ENCODE measurements at places on chromosomes 11 and 22.

GRCh38 chr22:48864748-48865147, 962.9 kb downstream of the BRD1 start:
- DNase-seq = no peak

GRCh38 chr11:17543574-17544180, 539 bp downstream of the USH1C start:
- no peak for DNase-seq

- no peak for DNase-seq
Measured at GRCh38 chr11:34075178-34075820, 23.8 kb downstream of the CAPRIN1 start.

DNA sequence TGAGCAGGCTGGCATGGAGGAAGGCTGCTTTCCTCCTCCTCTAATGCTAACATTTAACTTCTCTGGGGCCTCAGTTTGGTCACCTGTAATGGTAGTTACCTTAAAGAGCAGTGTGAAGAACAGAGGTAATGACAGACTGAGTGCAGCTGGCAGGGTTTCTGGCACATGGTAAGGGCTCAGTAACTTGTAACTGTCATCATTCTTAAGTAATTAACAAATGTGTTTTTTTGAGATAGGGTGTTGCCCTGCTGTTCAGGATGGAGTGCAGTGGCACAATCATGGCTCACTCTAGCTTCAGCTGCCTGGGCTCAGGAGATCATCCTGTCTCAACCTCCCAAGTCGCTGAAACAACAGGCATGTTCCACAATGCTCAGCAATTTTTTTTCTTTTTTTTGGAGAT, 242.0 kb upstream of the SYN3 start:
- DNase-seq = no peak

DNA sequence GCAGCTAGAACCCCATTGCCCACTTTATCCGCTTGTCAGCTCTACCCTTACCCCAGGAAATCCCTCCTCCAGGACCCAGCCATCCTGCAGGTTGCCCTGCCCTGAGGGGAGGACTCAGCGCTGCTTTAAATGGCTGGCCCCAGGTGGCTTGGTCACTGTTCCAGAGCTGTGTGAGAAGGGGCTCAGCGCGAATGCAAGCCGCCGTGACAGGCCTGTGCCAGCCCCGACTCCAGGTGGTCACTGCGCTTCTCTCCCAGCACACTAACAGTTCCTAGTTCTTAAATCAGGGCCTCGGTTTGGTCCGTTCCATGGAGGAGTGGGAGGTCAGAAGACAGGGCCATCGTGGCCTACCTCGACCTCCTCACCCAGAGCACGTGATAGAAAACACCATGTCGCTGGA, 65.7 kb upstream of the TBCEL start:
- no peak for DNase-seq

DNA sequence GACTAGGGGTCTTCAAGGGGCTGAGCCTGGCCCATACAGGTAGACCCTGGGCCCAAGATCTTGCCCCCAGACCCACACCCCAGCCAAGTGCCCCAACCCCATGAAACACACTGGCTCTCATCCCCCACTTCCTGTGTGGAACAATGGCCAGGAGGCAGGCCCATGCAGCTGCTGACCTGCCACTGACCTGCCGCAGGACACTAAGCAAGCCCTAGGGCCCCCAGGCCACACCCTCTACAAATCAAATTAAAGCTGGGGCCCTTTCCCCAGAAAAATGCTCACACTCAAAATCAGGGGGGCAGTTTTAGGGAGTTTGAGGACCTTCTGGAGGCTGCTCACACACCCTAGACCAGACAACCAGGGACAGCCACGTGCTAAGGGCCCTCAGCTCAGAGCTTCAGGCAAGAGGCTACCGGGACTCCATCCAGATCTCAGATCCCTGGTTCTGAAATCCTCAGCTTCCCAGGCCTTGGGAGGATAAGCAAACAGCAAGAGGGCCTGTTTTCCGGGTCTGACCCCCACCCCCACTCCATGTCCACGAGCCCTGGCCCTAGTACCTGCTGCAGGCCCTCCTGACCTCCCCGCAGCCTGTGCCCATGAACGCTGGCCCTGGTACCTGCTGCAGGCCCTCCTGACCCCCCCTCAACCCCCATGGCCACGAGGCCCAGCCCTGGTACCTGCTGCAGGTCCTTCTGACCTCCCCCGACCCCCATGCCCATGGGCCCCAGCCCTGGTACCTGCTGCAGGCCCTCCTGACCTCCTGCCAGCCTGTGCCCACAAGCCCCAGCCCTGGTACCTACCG, 10.0 kb downstream of the CARD10 start:
- DNase-seq = no peak

DNA sequence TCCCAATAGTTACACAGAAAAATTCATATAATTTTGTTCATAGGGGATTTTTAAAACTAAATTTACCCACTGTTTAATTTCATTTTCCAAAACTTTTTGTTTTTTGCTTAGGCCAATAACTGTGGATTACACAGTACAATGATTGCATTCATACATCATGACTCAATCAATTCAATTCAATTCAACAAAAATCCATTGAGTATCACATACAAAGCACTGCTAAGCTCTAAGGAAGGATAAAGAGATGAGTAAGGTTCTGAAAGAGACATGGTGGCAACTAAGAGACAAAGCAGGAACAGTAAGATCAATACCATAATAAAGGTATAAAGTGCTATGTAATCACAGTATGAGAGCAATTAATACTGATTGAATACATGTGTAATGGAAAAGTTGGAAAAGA, 9.4 kb upstream of the LAYN start:
- no peak for DNase-seq

DNA sequence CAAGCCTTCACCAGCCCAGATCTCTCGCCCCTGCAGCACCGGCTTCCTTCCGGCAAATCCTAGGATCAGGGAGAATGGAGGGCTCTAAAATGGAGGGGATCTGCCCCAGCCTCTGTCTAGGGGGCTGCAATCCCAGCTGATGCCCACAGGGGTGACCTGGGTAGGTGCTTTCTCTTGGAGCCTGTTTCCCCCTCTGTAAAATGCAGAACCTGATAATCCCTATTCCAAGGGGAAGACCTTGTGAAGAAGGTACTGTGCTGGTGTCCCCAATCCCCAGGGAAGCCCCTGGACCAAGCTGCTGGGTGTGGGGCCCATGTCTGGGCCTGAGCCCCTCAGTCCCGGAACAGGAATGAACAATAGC, 2.8 kb downstream of the EMID1 start:
- DNase-seq = no peak

DNA sequence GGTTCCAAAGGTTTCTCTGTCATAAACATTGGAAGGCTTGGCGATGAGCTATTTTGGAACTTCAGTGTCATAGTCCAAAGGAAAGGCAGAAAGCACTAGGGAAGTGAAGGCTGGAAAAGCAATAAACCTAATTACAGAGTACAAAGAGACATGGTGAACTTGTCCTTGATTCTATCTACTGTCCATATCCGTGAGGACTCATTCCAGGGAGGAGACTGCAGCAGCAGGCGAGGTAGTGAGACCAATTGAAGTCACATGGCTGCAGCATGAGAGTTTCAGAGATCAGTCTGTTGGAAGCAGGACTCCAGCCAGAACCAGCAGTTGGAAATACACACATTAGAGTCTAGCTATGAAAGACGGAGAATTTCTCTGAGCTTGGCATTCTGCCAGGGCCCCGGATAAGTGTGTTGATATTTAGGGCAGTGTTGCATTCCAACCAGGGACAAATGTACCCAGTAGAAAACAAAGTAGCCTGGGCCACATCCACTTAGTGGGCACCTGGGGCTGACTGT, 54.1 kb upstream of the ARHGAP42 start:
- DNase-seq = no peak

DNA sequence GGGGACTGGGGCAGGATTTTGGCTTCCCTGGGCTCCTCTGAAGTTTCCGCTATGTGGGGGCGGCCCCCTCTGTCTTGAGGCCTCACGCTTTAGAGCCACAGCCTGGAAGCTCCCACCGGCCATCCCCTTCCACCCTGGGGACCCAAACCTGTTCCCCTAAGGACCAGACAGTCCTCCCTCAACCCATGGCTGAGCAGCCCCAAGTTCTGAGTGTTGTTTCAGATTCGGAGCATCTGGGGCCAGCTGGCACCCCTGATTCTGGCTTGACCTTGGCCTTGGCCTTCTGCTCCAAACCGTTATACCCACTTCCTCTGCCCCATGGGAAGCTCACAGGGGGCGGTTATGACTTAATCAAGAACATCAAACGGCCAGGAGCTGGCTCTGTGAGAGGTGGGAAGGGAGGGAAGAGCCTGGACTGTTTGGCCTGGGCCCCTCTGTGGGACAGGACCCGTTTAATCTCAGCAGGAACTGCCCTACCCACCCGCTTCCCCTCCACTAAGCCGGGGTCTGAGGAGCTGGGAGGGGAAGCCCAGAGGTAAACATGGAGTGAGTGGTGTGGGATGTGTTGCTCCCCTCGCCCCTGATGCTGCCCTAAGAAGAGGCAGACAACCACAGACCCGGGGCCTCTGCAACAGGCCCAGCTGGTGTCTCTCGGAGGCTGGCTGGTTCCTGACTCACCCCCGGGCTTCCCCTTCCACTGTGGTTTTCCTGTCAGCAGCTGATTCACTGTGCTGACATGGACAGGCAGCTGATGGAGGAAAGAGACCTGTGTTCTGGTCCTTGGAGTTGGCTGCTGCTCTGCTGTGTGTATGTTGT, 3.4 kb downstream of the CD82 start:
- DNase-seq = peak; percentile 71

- no peak for DNase-seq
Measured at GRCh38 chr22:44431256-44431655, 66.8 kb downstream of the RTL6 start.

GRCh38 chr11:22331771-22332170, 6.4 kb upstream of the SLC17A6 start:
- DNase-seq = no peak

DNA sequence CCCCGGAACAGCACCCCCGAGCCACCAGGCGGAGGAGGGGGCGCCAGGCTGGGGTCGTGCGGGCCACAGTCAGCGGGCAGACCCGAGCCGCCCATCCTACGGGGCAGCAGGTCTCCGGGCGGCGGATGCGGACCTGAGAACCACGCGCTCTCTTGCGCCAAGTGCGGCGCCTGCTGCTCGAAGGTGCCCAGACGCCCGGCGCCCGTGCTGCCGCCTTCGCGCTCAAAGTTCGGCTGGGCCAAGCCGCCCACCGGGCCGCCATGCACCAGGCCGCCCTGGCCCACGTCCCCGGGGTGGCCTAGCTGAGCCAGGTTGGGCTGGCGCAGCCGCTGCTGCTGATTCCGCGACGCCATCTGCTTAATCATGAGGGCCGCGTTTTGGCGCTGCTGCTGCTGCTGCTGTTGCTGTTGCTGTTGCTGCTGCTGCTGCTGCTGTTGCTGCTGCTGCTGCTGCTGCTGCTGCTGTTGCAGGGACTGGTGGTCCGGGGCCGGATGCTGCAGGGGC, 3.0 kb downstream of the MN1 start:
- DNase-seq = no peak

DNA sequence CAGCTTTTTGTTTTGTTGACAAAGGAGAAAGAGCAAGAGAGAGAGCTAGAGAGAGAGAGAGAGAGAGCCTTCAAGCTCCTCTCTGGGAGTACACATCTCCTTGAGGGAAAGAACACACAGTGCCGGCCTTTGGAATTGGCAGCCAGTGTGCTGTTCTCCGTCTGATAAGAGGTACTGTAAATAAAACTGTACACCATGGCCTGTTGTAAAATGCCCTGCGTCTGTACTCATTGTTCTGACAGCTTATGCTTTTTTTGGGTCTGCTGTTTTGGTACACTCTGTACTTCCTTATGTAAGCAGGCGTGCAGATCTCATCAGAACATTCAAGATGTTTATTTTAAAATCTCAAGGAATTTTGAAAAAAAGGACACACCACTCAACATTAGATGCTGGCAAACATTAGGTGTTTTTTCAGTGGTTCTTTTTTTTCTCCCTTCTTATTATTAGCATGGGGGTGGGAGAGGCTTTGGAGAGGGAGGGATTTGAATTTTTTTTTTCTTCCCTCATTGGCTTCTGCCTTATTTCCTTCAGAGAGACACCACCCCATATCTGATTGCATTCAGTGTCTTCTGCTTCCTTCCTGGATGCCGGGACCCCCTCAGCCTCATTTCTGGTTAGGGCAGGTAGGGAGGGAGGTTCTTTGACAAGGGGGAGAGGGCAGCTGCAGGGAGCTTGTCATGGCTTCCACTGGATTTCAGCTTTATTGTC, 116.8 kb upstream of the NNMT start:
- no peak for DNase-seq
